ENCODE measurements at places on chromosomes 2 and 18.

DNA sequence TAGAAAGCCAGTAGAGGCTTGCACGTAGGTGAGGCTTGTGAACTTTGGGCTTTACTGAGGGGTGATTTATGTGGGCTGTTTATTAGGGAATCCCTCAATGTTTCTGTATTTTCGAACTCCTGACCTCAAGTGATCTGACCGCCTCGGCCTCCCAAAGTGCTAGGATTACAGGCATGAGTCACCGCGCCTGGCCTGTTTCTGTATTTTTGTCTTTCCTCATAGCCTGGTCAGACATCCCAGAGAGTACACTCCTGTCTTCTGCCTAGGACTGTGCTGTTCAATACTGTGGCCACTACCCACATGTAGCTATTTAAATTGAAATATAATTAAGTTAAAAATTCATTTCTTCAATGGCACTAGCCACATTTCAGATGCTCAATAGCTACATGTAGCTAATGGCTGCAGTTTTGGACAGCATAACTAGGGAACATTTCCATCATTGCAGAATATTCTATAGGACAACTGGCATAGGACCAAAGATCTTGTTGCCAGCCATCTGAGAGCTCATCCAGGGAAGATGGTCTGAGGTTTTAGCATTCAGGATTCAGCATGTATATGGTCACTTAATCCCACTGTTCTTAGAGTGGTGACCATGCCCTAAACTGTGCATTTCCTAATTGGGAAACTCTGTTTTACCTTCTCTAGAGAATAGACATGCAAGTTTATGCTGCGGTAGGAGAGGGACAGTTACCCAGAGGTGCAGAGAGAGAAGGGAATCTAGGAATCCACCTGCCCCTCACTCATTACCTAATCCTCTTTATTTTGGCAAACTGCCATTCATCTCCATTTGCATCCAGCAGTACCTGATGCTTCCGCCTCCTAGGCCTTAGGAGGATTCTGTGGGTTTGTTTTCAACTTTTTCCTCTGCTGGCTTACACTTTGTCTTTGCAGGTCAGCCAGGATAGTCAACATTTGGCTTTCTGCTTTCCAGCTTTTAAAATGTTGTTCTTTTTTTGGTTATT lies 64.4 kb downstream of the LCLAT1 start:
- peak; percentile 56 for DNase-seq

- no peak for DNase-seq
Measured at GRCh38 chr2:234438305-234438977, 58.4 kb downstream of the ARL4C start.

DNA sequence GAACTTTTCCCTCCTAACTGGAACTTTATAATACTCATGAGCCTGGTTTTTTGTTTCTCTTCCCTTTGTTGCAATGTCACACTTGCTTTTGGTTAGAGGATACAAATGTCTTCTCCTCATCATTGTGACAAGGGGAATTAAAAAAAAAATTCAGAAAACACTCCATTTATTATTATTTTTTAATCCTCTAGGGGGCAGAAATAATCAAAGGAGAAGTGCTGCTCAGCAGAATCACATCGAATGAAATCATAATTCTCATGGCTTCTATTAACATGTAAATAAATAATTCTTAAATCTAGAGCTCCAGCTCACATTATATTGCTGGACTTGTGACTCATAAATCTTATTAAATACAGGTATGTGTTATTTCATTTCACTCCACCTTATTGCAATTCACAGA lies 273.8 kb downstream of the TRIB2 start:
- no peak for DNase-seq

DNA sequence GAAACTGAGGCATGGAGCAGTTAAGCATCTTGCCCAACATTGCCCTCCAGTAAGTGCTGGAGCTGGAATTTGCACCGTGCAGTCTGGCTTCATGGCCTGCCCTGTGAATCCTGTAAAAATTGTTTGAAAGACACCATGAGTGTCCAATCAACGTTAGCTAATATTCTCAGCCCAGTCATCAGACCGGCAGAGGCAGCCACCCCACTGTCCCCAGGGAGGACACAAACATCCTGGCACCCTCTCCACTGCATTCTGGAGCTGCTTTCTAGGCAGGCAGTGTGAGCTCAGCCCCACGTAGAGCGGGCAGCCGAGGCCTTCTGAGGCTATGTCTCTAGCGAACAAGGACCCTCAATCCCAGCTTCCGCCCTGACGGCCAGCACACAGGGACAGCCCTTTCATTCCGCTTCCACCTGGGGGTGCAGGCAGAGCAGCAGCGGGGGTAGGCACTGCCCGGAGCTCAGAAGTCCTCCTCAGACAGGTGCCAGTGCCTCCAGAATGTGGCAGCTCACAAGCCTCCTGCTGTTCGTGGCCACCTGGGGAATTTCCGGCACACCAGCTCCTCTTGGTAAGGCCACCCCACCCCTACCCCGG lies 1.3 kb downstream of the PROC start:
- no peak for DNase-seq

- DNase-seq: no peak
Measured at GRCh38 chr2:58688813-58689212, 447.7 kb upstream of the FANCL start.

DNA sequence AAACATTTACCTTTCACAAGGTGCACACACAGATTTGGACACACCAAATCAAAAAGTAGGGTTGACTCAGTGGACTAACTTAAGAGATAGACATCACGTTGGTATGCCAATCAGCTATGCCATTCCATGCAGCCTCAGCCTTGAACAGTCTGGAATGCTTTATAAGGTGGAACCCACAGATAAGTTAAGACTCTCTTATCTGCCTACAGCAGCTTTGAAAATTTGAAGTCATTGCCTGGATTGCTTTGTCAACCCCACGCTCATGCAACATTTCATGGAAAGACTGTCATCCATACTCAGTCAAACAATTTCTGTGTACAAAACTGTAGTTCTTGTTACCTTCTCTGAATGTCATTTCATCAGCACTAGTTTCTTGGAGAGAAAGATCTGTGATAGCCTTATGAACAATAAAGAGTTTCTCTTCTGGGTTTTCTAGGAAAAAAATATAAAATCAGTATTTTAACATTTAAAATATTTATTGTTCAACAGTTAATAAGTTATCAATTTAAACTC lies 1.2 kb downstream of the ERMN start:
- DNase-seq: no peak

- DNase-seq: peak; percentile 51
Measured at GRCh38 chr2:106030287-106031268, 163.5 kb downstream of the UXS1 start.

DNA sequence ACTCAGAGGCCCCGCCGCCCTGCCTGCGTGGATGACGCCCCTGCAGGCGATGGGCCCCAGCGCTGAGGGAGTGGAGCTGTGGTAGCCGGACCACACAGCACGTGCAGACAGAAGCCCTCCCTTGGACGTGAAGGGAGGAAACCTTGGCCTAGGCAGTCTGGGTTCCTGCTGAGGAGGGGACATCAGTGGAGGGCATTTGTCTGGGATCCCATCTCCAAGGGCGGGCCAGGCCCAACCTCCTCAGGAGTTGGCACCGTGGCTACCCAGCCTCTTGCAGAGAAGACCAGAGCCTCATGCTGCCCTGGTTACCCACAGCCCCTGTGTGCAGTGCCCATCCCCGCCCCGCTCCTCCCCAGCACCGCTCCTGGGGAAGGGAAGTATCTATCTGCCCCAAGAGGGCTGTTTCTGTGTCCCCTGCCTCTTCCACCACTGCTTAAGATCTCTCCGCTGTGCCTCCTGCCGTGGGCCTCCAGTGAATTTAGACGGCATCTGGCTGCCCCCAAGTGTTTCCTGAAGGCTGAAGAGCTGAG lies 241.8 kb downstream of the KLHL29 start:
- DNase-seq: no peak

DNA sequence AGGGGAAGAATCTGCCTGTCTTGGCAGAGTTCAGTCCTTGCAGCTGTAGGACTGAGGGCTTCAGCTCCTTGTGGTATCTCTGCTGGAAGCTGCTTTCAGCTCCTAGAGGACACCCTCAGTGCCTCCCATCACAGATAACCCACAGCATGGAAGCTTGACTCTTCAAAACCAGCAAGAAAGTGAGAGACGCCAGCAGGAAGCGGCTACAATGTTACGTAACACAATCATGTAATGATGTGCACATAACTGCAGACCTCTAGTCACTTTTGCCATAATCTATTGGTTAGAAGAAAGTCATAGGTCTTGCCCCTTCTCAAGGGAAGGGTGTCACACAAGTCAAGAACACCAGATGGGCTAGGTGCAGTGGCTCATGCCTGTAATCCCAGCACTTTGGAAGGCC lies 69.1 kb upstream of the AFF3 start:
- no peak for DNase-seq

GRCh38 chr2:67938053-67938452 lies 124.8 kb downstream of the C1D start:
- DNase-seq: no peak

Data from ovary (tissue), 10 donors.